ENCODE measurements at places on chromosomes 3 and 15. TPM values are rescaled to one million over a fixed set of nuclear protein-coding genes. Genes with fewer than 3 reads are reported as not detected.
A peak's percentile ranks its signal among the peaks of the same experiment; 100 is the strongest.

DNA sequence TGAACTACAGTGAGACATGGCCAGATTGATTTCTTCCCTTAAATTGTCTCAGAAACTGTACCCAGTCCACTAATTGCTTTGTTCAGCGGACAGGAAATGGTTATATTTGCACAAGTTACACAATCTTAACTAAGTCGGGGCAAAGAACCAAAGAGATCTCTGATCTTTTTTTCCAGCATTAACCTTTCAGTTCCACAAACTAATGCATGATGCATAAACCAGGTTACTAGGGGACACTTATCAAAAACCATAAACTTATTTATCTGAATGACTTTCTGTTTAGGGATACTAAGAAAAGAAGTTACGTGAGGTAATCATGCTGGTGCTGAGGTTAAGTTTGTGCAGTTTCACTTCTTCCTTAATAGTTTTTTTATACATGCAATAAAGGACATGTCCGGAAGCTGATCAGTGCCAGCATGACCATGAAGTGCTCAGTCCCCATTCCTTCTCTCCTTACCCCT is 22.4 kb downstream of the FNDC3B start:
- DNase-seq = no peak

DNA sequence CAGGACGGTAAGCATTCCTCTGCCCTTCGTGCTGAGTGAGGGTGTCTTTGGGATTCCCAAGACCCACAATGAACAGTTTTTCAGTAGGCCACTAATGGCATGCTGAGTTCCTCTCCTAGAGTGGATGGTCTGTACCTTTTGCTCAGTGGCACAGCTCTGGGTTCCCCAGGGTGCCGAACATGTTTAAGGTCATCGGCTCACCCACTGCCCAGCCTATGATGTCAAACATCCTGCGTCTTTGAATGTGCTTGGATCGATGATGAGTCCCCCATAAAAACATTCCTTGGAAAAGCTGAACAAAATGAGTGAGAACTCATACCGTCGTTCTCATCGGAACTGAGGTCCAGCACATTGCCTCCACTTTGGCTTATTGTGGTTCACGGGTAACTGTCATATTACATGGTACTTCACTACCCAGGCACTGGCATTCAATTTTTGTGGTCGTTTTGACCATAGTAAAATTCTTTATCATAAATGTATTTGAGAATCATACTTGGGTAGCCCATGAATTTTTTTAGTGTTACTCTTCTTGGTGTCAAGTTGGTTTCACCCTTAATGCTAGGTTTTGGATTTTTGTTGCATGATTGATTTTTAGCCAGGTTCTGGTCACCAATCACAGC is 118.2 kb downstream of the SNRPN start:
- no peak for DNase-seq

DNA sequence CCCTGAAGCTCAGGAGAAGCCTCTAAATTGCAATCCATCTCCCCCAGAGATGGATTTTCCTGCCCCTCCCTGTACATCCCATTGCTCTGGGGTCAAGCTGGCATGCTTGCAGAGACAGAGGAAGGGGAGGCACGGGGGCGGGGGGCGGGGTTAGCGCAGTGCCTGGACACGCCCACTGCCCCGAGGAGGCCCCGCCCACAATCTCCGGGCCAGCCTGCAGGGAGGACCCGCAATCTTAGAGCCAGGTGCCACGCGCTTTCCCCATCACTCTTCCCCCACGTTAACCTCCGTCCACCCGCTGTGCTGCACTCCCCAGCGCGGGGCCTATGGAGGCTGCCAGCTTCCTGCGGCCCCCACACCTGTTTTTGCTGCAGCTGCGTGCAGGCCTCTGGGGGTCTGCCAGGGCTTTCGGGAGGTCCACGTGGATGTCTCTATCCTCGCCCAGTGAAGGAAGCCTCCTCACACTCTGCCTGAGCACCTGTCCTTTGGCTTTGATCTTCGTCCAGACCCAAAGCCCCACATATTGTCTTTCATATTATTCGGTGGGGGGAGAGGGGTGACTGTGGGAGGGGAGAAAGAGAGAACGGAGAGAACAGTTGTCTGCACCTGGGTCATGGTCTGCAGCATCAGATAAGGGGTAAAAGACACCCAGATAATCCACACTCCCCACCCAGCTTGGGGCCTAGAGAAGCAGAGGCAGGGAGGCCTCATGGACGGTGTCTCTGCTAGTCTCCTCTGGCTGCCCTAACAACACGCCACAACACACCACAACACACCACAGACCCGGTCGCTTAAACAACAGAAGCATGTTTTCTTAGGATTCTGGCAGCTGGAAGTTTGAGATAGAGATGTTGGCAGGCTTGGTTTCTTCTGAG is 118.0 kb upstream of the MEF2A start:
- DNase-seq = peak; percentile 65

- DNase-seq = no peak
Observed at GRCh38 chr3:122678506-122678905, 2.1 kb upstream of the PARP14 start.

- no peak for DNase-seq
Observed at GRCh38 chr15:87608238-87609028, 648.1 kb downstream of the NTRK3 start.

- DNase-seq = peak; percentile 92
Observed at GRCh38 chr3:125129512-125129997, 73.8 kb upstream of the HEG1 start.

GRCh38 chr15:81524496-81524895 is 150.5 kb upstream of the TMC3 start:
- no peak for DNase-seq

- no peak for DNase-seq
Observed at GRCh38 chr3:160091441-160091840, 102.8 kb downstream of the IL12A start.

- peak; percentile 91 for DNase-seq
Observed at GRCh38 chr3:58167431-58168351, 43.1 kb downstream of the DNASE1L3 start.

GRCh38 chr3:100740207-100740606 is 30.9 kb downstream of the TFG start:
- no peak for DNase-seq

GRCh38 chr3:65401359-65402305 is 637.1 kb downstream of the MAGI1 start:
- no peak for DNase-seq

GRCh38 chr3:123602325-123602724 is 17.5 kb upstream of the HACD2 start:
- no peak for DNase-seq

DNA sequence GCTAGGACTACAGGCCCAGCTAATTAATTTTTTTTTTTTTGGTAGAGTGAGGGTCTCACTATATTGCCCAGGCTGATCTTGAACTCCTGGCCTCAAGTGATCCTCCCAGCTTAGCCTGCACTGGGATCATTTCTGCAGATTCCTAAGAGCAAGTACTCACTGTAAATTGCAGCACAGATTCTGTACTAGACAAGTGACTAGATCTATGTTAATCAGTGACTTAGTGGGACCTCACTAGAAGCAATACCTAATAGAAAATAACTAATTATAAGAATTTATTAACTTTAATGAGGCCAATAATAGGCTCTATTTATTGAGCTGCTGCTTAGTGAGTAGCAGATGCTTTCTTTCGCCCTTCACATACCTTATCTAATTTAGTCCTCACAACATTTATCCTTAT is 10.6 kb upstream of the UTS2B start:
- no peak for DNase-seq

- no peak for DNase-seq
Observed at GRCh38 chr3:193771011-193771652, 178.1 kb downstream of the OPA1 start.

DNA sequence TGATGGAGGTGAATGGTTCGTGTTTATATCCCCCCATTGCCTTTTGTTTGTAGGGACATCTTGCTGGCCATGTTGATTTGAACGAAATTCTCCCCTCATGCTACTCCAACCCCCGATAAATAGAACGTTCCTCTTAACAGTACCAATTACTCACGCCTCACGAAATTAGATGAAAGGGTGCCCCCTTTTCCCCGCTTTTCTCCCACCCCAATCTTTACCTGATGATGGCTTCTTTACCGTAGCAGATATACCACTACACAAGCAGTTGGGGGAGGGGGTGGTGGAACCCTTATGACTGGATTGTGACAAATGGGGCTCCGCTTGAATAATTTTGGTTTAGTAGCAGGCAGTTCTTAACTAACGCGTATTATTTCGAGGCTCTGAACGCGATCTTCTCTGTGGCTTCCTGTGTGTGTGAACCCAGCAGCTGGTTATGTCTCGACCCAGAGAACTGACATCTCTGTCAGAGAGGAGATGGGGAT is 1.1 kb downstream of the PIAS1 start:
- DNase-seq = no peak

GRCh38 chr3:169430707-169431404 is 232.7 kb downstream of the MECOM start:
- DNase-seq = no peak

DNA sequence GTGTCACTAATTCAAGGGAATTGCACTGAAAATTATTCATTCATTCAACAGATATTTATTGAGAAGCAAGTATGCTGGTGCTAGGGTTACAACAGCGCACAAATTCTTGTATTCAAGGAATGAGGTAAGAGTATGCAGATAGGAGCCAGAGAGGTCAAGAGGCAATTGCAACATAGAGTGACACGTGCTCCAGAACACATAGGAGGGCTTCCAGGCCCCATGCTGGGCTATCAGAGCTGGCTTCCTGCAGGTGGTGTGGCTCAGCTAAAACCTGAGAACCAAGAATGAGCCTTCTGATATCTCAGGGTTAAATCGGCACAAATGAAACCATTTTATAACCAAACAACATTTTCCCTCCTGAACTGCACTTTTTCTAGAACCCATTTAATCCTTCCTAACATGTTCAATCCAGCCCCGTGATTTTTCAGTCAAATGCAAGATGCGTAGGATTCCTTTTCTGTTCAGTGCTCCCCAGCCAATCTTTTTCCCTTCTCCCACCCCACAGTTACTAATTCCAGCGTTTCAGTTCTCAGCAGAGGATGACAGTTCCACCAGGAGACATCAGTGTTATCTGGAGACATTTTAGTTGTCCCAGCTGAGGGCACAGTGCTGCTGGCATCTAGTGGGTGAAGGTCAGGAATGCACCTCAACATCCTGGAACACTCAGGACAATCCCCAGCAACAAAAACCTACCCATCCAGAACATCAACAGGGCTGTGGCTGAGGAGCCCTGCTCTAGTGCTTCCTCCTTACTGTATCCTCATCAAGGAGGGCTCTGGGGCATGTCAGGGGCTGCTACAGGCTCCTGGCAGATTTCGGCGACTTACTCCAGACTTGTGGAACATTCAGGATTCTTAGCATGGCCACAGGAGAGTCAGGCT is 13.1 kb downstream of the CCR5AS start:
- DNase-seq = no peak

- DNase-seq = peak; percentile 96
Observed at GRCh38 chr3:194269610-194270145, 81.5 kb downstream of the CPN2 start.

GRCh38 chr3:64220161-64220914 is 4.9 kb downstream of the PRICKLE2 start:
- no peak for DNase-seq

GRCh38 chr3:62835554-62836236 is 39.5 kb downstream of the CADPS start:
- DNase-seq = no peak

DNA sequence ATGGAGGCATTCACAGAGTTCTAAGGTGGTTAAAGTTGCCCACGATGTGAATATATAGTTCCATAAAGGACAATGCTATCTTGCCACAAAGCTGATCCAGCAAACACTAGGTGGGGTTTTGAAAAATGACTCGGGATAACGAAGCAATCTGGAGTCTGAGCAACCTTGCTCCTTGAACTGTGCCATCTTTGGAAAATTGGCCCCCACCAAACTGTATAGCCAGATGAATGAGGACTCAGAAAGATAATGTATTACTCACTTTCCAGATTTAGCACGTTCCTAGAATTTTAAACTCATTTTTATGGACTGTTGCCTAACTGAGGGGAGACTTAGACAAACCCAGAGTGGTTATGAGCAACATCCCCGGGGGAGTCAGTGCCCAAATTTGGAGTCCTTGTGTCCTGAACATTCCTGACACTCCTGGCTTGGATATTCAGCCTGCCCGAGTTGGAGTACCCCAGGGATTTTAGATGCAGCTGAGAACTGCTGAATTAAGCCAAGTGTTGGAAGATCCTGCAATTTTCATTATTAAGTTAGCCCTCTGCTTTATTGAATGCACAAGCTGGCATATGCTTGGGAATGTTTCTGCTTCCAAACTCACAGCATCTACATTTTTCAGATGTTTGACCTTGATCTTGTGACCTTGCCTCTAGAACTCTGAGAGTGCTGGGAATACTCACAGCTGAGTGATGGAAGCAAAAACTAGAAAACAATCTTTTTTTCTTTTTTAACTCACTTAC is 8.8 kb upstream of the MAGI1 start:
- peak; percentile 85 for DNase-seq

GRCh38 chr15:96270581-96271172 is 59.8 kb upstream of the NR2F2 start:
- DNase-seq = no peak

GRCh38 chr3:46965151-46965550 is 11.4 kb downstream of the CCDC12 start:
- DNase-seq = peak; percentile 66

DNA sequence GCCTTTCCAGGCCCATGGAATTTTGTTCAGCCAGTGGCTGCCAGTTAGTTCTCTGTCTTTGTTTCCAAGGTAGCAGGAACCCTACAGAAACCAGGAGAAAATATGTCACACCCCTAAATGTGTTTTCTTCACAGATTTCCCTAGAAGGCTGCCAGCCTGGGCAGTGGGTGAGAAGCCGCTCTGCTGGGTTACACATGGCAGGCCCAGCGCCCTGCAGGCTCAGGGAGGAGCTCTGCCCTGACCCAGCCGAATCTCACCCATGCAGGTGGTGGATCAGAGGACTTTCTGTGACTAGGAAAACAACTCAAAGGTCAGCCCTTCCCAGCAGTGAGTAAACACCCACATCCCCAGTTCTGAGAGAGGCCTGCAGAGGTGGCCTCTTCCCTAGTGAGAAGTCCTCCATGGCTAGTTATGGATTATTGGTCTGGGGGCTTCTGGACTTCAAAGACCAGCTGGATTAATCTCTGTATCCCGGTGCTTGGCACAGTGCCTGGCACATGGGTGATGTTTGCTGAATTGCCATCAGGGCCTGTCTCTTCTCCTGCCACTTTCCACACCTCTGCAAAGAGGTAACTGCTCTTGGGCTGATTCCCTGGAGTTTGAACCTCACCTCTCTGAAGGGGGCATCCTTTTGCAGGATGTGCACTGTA is 34.7 kb upstream of the BDH1 start:
- no peak for DNase-seq

- DNase-seq = no peak
Observed at GRCh38 chr3:141708367-141708766, 29.7 kb upstream of the RNF7 start.

Gene DUOX1
- 4.4 TPM for total RNA-seq

Gene SERPINI1
- total RNA-seq = 9.4 TPM

Gene SCN5A
- 0.32 TPM for total RNA-seq

Gene HYKK
- total RNA-seq = 4.2 TPM

Gene TMEM207
- not detected for total RNA-seq

Gene PLSCR5
- total RNA-seq = not detected

Gene SEMA3G
- 17.7 TPM for total RNA-seq

Gene MLF1
- total RNA-seq = 7.7 TPM

Gene RYR3
- total RNA-seq = 9.7 TPM

Gene MRAS
- 81.5 TPM for total RNA-seq

Gene LNP1
- total RNA-seq = 4.0 TPM

Gene TNK2
- total RNA-seq = 34.1 TPM

Gene LYSMD2
- total RNA-seq = 8.7 TPM

Gene NAALADL2
- total RNA-seq = 18.2 TPM

Gene FETUB
- total RNA-seq = 0.79 TPM

Gene MTMR10
- total RNA-seq = 23.2 TPM
